GM13976 (cell line): ENCODE measurements at places on chromosomes 2 and 18.

GRCh38 chr2:159941729-159942128 lies 120.7 kb downstream of the PLA2R1 start:
- no peak for DNase-seq

- no peak for DNase-seq
These were observed 98.5 kb upstream of the RIOK3 start for GRCh38 chr18:23354625-23355024.

- DNase-seq, result no peak
These were observed 14.7 kb downstream of the CFLAR start for GRCh38 chr2:201130524-201131186.

DNA sequence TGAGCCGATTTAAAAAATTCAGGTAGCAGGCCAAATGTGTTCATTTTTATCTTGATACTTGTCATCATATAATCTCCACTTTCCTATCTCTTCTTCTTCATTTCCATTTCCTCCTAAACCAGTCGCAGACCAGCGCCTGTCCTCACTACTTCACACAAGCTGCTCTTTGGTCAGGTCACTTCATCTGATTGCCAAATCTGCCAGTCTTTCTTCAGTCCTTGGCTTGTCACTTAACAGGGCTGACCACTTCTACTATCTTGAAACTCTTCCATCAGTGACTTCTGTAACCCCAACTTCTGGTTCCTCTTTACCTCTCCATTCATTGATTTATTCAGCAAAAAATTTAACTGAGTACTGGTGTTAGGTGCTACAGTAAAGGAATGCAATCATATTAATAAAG lies 18.0 kb upstream of the SPRED2 start:
- DNase-seq, result no peak

DNA sequence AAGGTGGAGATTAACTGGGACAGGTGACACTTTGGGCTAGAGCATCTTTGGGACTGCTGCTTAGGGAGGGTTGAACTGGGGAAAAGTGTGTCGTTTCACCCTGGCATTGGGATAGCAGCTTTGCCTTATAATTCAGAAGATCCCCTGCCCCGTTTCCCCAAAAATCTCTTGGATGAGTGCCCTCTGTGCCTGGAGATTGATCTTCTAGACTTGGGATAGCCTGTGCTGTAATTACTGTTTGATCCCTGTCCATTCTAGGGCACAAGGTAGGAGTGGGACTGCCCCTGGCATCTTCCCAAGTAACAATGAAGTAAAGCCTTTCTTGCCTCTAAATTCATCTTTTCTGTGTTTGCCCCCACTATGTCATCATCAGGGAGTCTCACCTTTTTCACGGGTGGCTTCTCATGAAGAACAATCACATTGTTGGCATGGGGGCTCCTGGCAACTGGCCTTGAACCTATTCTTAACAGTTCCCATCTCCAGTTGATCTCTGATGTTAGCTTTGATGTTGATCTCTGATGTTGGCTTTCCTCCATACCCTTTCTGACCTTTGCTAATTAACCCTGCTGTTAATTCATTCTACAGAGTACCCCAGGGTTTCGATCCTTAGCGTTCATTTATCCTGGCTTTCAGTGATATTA lies 21.6 kb downstream of the MTHFD2 start:
- no peak for DNase-seq

- DNase-seq, result no peak
These were observed 67.8 kb upstream of the FAM98A start for GRCh38 chr2:33666879-33667278.

GRCh38 chr2:8535469-8535795 lies 146.4 kb upstream of the ID2 start:
- DNase-seq, result no peak

GRCh38 chr2:190717306-190717705 lies 68.4 kb downstream of the NAB1 start:
- no peak for DNase-seq

DNA sequence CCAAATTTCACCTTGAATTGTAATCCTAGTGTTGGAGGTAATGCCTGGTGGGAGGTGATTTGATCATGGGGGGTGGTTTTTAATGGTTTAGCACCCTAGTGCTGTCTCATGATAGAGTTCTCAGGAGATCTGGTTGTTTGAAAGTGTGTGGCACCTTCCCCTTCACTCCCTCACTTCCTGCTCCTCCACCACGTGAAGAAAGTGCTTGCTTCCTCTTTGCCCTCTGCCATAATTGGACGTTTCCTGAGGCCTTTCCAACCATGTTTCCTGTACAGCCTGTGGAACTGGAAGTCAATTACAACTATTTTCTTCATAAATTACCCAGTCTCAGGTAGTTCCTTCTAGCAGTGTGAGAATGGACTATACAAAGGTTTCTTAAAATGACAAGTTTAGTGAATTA lies 251.8 kb upstream of the NETO1 start:
- DNase-seq, result no peak

GRCh38 chr2:236855866-236856847 lies 229.5 kb upstream of the COPS8 start:
- DNase-seq, result no peak

GRCh38 chr2:129437725-129438124 lies 541.7 kb upstream of the RAB6C start:
- no peak for DNase-seq

DNA sequence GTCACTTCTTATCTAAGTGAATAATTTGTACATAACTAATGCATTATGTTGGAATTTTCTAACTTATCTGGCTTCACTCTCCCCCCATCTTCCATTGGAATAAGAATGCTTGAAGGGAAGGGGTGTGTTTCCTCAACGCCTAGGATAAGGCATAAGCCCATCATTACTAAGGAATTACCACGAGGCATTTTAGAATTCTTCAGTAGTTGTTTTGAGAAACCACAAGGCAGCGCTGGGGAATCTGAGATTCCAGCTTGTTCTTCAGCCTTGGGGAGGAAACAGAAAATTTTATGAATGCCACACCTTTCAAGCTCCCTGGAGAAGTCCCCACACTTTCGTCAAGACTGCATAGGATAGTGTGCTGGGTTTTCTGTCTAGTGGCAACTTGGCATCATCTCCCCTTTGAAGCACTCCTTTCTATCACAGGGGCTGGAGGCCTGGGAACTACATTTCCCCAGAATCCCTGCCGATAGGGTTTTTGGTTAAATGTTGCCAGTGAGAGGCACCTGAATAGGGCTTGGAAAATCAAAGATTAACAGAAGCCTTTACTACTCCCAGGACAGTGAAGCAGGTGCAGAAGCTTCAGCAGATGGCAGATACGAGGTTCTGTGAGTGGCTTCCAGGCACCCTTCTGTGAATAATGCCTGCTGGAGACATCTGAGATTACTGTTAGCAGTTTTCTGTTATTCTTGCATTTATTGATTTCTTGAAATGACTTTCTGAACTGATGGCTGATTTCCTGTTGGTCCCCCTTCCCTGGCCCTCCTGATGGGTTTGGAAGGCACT lies 192.7 kb upstream of the REV1 start:
- no peak for DNase-seq
